ENCODE measurements at places on chromosomes 12 and 14. TPM values are rescaled to one million over a fixed set of nuclear protein-coding genes. Genes with fewer than 3 reads are reported as not detected.

CLSTN3 gene
- total RNA-seq = 24.0 TPM

LAG3 gene
- 8.5 TPM for total RNA-seq

SLC5A8 gene
- not detected for total RNA-seq

SERPINA1 gene
- 0.35 TPM for total RNA-seq

- no peak for DNase-seq
Observed at GRCh38 chr12:128911861-128912260, 58.6 kb downstream of the GLT1D1 start.

DNA sequence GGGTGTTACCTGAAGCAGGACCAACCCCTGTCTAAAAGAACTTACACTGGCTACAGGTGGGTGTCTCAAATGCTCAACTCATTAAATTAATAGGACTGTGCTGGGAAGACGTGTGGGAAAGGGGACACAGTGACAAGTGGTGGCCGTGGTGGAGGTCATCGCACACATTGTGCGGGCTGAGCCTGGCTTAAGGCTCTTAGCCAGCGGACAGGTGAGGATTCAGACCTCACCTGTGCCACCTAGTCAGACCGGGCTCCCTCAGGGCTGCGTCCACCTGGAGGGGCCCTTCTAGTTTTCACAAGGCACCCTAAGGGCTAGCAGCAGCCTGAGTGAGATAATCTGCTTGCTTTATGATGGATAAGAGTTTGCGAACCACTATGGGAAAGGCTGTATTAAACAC, 125.2 kb upstream of the FKBP4 start:
- DNase-seq = no peak

GRCh38 chr12:30548203-30548602, 147.5 kb downstream of the IPO8 start:
- DNase-seq = no peak

- DNase-seq = no peak
Observed at GRCh38 chr14:43361751-43362150, 1145.3 kb downstream of the FSCB start.

DNA sequence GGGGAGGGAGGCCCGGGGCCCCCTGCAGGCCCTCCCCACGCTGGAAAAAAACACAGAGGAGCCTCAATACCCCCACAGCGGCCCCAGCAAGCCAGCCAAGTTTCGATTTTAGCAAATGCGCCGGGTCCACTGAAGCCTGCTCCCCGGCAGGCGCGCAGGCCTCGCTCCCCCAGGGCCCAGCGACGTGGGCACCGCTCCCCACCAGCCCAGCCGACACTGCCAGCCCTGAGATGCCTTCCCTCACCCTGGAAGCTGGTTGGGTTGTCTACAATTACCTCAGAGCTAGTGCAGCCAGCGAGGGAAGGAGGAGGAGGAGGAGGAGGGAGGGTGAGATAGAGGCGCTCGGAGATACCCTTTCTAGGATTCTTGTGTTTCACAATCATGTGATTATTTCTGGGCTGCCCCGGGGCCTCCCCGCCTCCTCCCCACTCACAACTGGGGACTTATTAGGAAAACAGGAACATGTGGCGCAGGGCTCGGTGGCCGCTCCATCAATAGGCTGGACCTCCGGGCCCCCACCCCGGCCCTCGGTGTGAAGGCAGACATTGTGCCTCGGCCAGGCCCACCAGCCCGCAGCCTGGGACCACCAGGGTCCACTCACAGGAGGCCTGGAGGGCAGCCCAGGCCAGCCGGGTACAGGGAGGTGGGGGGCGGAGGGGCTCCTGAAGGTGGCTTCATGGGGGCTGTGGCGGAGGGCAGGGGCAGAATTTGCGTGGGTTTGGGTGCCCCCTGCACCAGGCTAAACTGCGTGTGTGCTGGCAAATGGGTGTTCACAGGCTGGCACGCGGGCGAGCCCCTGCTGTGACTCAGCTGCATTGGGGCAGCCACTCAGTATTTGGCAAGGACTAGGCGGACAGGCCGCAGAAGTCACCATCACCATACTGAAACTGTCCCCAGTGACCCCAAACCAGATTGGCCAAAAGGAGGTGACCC, 109.9 kb downstream of the NCOR2 start:
- DNase-seq = peak; percentile 64

Measured in CD8-positive, alpha-beta T cell (primary cell).